ENCODE measurements at places on chromosomes 3 and 15.

- DNase-seq: no peak
Observed at GRCh38 chr15:65368302-65369211, 9.2 kb downstream of the IGDCC3 start.

DNA sequence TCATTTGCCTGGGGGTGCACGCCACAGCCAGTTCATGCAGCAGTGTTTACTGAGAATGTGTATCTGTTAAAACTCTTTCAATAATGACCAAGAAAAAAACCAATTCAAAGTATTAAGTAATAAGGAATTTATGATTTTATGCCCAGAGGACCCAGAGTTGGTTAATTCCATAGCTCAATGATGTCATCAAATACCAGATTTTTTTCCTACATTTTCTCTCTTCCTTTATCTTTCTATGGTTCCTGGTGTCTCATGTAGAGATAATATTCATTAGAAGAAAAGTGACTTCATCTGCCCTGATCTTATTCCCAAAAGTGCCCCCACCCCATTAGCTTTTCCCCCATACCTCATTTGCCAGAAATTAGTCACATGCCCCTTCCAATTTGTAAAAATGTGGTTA, 44.6 kb upstream of the LMCD1 start:
- no peak for DNase-seq

DNA sequence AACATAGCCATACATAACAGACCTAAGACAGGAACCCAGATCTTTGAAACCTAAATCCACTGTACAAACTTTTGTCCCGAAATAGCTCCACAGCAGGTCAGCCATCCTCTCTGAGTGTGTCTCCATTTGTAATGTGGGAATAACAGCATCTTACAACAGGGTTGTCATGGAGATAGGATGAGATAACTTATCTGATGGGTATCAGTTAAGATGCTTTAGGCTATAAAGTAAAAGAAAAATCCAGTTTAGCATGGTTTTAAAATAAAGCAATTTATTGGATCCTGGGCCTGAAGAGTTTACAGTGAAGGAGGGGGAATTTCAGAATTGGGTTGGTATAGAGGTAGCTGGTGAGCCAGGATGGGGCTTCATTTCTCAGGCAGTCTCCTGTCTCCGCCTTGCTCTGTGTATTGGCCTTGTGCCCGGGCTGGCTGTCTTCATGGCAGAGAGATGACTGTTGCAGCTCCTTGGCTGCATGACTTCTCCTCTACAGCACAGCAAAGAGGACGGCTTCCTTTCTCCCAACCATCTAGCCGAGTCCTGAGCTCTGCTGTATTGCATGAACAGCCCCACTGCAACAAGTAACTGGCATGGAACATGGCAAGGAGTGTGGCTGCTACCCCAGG, 131.9 kb upstream of the PROK2 start:
- no peak for DNase-seq

DNA sequence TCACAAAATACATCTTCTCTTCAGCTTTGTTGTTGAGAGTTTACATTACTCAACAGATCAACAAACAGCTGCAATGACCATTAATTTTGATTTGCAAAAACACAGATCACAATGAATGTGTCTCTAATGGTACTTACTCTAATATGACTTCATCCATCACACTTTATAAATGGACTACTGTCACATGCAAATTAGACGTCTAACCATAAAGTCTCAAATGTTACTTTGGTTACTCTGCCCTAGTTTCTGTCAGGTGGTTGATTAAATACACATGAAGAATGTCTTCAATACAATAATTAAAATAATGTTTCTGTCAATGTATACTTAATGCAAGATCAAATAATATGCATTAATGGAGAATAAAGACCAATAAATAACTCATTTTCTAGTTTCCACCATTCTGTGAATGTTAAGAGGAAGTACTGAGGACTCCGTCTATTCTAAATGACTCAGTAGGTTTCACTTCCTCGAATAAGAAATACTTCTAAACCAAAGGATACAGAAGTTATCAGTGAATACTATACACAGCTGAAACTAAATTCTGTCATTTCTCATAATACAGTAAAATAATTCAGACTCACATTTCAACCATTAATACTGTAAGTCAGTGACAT, 145.8 kb downstream of the CBLB start:
- DNase-seq: peak; percentile 65

DNA sequence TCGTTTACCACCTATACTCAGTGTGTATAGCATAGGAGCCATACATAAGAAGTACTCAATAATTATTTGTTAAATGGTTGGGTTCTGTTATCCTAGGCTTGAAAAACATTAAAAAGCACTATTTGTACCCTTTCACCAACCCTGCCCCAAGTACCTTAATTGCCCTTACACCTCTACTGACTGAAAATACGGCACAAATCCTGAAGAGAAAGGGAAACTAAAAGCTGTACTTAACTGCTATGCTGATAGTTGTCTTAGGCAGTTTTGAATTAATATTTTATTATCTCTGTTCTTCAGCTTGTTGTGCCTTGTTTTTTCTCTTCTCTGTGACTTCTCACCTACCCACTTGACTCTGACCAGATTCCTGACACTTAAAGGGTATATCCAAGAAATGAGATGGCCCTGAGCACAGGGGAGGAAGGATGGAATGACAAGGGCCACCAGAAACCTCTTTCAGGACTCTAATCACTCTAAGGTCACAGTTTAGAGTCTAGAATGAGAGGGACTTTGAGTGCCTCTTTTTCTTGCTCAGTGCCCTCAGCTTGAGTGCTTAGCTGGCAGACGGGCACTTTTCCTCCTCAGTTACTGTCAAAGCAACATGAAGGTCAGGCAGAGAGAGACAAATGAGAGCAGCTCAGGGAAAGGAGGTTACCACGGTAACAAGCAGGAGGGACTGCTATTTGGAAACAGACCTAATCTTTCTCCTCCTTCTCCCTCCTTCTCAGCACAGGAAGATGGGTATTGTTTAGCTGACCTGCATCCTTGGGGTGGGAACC, 136.5 kb downstream of the ZNF609 start:
- DNase-seq: peak; percentile 25

- no peak for DNase-seq
Observed at GRCh38 chr15:76140074-76140464, 80.3 kb downstream of the TMEM266 start.

- DNase-seq: no peak
Observed at GRCh38 chr3:24401090-24401810, 93.4 kb downstream of the THRB start.

DNA sequence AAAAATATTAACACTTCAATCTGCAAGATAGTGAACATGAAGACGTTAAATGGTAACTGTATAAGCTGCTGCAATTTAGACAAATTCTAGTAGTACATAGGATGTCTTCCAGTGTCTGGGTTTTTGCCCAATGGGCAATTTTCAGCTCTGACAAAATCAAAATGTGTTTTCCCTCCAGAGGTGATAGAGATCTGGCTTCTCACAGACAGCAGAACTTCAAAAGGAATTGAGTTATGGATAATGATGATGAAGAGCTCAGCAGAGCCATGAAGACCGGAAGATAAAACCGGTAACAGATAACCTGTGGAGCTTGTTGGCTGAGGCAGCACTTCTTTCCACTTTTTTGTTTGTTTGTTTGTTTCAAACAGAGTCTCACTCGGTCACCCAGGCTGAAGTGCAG, 89.4 kb upstream of the NTRK3 start:
- no peak for DNase-seq

DNA sequence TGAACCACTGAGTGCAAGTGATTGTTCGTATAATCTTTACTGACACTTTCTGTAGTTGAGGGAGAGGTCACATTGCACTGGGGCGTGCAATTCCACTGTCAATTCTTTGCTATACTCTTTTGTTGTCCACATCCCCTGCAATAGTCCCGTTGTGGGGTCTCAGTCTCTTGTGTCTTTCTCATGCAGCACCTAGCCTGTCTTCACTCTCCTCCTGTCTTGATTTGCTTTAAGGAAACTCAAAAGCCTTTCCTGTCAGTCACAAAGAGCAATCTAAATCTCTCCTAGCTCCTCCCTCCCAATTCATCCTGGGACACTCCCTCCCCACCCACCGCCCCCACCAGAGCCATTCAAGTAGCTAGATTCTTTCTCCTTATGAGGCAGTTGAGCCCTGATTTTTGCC, 13.2 kb upstream of the TMEM158 start:
- no peak for DNase-seq

- no peak for DNase-seq
Observed at GRCh38 chr3:42292009-42292408, 26.0 kb upstream of the CCK start.

DNA sequence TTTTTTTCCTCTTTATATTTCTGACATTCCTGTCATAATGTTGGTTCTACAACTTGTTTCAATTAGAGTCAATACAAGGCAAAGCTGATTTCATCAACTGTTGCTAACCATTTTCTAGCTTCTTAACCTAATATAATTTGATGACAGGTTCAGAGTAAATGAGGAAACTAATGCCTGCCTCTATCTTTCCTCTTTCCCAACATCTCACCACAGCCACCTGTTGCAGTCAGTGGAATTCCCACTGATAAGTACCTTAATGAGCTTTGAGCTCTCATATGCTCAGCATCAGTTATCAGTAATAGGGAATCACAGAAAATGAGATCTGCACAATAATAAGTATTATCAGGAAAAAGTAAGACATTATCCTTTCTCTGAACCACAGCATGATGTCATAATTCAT, 241.9 kb downstream of the MEIS2 start:
- no peak for DNase-seq

DNA sequence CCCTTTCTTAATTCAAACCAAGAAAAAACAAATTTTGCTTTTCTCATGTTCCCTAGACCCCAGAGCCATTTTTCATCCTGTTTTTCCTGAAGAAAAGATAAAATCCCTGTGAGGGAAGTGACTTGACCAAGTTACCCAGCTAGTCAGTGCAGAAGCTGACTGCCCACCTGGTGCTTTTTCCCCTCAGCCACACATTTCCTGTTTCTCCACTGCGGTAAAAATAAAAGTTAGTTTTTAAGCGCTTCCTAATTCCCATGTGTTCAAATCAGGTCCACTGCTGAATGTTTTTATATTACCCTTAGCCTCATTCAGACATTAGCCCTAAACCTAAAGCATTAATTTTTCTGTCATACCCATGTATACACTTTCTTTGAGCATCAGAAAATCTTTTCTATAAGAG, 26.1 kb downstream of the PPP2R3A start:
- peak; percentile 4 for DNase-seq

DNA sequence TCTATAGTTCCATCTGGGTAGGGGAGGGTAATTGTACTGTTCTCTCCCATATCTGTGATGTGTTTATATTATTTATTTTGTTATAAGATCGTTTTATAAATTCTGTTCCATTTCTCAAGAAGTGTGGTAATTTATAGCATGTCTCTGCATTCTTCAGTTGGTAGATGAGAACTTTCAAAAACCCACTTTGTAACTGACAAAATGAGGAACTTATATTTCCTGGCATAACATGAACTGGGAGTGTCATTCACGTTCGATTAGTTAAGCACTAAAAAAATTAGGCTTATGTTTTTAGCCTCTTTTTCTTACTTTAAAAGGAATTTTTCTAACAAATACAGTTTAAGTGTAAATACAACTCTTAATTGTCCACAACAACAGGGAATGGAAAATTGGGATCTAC, 230.8 kb downstream of the CGGBP1 start:
- peak; percentile 7 for DNase-seq

- DNase-seq: peak; percentile 93
Observed at GRCh38 chr15:93298901-93299300, 209.9 kb upstream of the RGMA start.

DNA sequence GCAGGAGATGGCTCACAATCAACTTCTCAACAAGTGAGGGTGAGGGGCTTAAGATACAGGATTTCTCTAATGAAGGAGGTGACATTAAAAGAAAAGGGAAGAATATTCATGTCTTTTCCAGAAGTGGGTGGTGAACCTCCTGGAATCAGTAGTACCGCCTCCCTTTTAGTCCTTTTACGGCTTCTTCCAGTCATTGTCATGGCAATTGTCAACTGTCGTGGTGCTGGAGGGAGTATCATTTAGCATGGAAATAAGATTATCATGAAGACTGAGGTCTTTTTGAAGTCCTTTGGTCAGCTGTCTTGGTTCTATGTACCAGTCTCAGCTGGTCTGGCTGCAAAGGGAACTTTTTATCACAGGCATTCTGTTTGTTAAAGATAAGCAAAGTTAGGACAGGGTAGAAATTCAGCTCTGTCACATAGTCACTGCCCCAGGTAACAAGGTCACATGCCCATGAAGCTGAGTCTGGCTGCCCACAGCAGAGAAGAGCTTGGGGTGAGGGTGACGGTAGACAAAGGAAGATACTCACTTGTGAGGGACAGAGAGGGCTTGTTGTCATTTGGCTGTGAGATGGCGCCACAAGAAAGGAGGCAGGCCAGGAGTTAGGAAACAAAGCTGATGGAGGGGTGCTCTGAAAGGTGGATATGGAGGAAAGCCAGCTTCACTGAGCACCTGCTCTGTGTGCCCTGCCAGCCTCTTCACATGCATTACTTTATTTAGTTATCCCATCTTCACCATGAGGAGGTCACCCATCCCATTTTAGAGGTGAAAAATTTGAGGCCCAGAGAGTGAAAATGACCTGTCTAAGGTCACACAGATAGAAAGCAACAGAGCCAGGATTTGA, 228.2 kb upstream of the TRIM42 start:
- no peak for DNase-seq

- DNase-seq: no peak
Observed at GRCh38 chr15:73608475-73608874, 24.7 kb downstream of the NPTN start.

DNA sequence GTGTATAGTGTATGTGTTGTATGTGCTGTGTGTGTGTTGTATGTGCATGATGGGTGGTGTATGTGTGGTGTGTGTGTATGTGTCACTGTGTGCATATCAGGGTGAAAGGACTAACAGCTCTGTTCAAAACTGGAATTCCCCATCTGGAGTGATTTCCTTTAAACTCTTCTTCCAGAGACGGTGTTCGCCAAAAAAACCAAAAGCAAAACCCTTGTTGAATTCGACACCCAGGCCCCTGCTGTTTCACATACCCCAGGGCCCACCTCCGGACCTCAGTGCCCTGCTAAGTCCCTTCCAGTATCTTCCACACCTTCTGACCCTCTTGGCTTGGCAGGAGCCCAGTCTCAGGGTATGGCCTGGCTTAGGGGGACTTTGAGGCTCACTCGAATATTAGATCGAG, 44.9 kb upstream of the SEC13 start:
- no peak for DNase-seq

DNA sequence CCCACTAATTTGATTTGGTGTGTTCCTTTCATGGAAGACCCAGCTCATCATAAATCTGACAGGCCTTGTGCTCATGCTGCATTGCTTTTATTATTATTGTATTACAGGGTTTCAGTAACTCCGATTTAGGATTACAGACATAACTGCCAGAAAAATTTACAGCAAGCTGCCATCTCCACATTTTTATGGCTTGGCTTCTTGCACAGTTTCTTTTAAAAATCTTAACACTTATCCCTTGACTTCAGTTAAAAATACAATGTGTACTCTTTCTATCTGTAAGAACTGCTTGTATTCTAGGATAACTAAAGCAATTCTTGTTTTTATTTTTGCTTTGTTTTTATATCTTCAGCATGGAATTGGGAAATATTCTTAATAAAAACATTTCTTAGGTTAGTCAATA, 612.2 kb downstream of the DIPK2A start:
- no peak for DNase-seq

GRCh38 chr15:70466895-70467529, 296.3 kb downstream of the UACA start:
- peak; percentile 67 for DNase-seq

GRCh38 chr3:171556574-171557145, 96.5 kb upstream of the TNIK start:
- no peak for DNase-seq

GRCh38 chr15:67944010-67944641, 104.3 kb upstream of the RNU6-1 start:
- no peak for DNase-seq

- no peak for DNase-seq
Observed at GRCh38 chr3:130950124-130950523, 56.2 kb downstream of the ATP2C1 start.

All from NB4 (cell line).